ENCODE measurements at places on chromosomes 7 and 10.

DNA sequence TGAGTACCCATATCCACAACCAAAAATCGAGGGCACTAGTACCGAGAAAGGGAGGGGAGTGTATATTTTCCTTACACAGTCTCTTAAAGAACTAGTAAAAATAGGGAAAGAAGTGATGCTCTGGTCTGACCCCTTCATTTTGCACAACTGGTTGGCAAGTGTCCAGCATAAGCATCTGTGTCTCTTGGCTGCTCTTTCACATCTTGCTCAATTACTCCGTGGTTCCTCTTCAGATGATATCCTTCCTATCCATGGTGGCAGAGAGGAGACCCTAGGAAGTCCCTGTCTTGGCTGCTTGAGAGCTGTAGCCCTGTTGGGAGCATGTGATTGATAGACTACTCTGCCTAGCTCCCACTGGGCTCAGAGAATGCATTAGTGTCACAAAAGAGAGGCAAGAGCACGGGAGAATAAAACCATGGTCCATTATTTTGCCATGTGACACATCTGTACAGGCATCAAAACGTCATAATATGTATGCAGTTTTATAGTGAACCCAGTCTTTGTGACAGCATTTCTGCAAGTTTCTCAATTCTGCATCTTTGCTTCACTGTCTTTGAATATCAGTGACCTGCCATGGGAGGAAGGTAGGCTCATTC, 111.8 kb upstream of the ANKRD1 start:
- DNase-seq = no peak

GRCh38 chr10:129156406-129156805, 310.6 kb upstream of the MGMT start:
- no peak for DNase-seq

GRCh38 chr10:102009801-102010425, 46.1 kb downstream of the ARMH3 start:
- peak; percentile 94 for DNase-seq

GRCh38 chr7:131455001-131455400, 101.4 kb downstream of the PODXL start:
- peak; percentile 30 for DNase-seq

DNA sequence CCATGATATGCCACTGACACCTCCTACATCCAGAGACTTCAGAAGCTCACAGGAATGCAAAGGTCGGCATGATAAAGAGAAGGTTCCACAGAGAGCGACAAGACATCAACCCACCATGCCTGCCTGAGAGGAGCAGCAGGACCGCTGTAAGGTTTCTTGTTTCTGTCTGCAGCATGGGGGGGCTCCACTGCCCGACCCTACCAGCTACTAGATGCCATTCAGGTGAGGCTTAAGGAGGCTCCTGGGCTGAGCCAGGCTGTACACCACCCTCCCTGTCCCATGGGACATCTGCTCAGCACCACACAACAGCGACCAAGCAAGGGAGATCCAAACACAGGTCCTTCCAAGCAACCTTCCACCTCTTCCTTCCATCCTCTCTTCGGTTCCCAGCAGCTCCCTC, 234.6 kb downstream of the TNS3 start:
- DNase-seq = no peak

- DNase-seq = no peak
Measured at GRCh38 chr7:101381549-101382111, 19.0 kb downstream of the COL26A1 start.

GRCh38 chr7:103764901-103765300, 224.6 kb downstream of the RELN start:
- DNase-seq = no peak

- DNase-seq = no peak
Measured at GRCh38 chr7:17546592-17546991, 248.1 kb downstream of the AHR start.

- DNase-seq = peak; percentile 42
Measured at GRCh38 chr10:18104223-18104872, 35.9 kb upstream of the CACNB2 start.

DNA sequence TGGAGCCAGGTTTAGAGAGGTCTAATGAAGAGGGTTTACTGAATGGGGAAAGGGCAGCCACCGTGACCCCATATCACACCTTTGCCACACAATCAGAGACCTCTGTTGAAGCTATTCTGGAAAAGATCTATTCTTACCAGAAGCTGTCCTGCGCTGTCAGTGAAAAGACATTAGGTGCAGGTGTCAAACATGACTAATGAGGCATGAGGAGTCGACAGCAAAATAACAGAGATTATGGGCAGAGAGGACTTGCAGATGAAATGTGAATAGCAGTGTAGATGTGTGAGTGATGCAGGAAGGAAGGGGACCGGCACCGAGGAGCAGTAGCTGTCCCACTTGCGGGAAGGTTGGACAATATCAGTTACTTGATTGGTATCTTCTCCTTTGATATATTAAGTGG, 627.7 kb upstream of the GALNT17 start:
- DNase-seq = no peak

DNA sequence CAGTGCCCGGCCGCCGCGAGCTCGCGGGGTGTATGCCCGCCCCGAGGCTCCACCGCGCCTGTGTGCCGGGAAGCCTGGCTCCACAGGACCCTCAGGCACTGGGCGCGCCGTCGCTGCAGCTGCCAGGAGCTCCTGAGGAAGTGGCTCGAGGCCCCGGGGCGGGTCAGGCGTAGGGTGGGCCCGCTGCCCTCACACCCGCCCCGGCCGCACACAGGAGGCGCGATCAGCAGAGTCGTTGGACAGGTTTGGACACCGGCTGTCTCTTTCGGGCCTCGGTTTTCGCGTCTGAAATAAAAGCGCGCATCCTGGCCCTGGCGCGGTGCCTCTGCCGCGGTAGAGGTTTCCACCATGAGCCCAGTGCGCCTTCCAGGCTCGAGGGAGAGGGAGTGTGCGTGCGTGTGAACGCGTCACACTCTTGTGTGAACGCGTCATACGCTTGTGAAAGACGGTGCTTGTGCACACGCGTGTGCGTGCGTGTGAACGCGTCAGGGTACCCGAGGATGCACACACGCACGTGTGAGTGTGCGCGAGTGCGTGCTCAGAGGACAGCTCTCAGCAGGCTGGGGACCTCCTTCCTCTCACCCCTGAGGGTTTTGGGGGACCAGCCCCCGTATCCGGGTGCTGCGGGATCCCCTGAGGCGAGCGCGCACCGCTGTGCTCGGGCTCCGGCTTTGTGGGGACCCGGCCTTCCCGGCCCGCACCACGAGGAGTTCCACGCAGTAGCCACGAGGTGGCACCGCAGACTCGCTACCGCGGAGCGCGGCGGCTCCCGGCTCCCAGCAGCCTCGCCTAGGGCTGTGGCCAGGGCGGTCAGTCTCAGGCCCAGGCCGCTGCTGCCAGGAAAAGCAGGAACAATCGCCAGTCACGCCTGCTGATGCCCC, 83.8 kb downstream of the BMS1 start:
- DNase-seq = peak; percentile 78

- no peak for DNase-seq
Measured at GRCh38 chr7:95469187-95469586, 16.6 kb upstream of the ASB4 start.

GRCh38 chr10:130809181-130809580, 502.3 kb downstream of the TCERG1L start:
- DNase-seq = no peak

Measured in ACHN (cell line).